Stimulated activated CD4-positive, alpha-beta T cell treated with anti-CD3 and anti-CD28 coated beads, Interleukin-15, amount 100 ng/mL, for 1 hour (primary cell): ENCODE measurements at places on chromosomes 6 and 20.

GRCh38 chr20:57801581-57801980, 91.8 kb upstream of the PMEPA1 start:
- DNase-seq: no peak

DNA sequence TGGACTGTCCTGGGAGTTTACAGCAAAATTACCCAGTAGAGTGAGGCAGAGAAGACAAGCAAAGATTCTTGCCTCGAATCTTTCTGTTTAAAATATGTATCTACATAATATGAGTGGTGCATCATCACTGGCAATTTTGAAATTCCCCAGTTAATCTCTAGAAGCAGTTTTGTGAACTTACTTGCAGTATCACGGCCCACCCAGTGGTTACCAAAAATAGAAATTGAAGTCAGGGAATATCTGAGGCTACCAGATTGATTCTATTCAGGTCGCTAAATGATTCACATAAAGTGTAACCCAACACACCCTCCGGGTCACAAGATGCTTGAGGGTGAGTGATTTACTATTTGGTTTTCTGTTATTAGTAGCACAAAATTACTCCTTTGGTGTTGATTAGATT, 111.9 kb downstream of the PPP1R14C start:
- DNase-seq: no peak

DNA sequence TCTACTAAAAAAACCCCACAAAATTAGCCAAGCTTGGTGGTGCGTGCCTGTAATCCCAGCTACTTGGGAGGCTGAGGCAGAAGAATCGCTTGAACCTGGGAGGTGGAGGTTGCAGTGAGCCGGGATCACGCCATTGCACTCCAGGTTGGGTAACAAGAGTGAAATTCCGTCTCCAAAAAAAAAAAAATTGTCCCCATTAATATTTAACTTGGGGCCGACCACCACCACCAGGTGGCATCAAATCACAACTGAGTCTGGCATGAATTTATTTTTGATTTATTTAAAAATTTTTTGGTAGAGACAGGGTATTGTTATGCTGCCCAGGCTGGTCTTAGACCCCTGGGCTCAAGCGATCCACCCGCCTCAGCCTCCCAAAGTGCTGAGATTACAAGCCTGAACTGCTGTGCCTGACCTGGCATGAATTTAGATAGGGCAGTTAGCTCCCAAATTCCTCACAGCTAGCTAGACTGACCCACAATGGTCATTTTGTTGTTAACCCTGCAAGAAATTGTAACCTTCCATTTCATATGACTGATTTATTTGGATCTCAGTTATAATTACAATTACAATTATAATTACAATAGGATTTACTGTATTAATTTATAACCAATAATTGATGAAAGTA, 17.1 kb upstream of the BEND3 start:
- no peak for DNase-seq

DNA sequence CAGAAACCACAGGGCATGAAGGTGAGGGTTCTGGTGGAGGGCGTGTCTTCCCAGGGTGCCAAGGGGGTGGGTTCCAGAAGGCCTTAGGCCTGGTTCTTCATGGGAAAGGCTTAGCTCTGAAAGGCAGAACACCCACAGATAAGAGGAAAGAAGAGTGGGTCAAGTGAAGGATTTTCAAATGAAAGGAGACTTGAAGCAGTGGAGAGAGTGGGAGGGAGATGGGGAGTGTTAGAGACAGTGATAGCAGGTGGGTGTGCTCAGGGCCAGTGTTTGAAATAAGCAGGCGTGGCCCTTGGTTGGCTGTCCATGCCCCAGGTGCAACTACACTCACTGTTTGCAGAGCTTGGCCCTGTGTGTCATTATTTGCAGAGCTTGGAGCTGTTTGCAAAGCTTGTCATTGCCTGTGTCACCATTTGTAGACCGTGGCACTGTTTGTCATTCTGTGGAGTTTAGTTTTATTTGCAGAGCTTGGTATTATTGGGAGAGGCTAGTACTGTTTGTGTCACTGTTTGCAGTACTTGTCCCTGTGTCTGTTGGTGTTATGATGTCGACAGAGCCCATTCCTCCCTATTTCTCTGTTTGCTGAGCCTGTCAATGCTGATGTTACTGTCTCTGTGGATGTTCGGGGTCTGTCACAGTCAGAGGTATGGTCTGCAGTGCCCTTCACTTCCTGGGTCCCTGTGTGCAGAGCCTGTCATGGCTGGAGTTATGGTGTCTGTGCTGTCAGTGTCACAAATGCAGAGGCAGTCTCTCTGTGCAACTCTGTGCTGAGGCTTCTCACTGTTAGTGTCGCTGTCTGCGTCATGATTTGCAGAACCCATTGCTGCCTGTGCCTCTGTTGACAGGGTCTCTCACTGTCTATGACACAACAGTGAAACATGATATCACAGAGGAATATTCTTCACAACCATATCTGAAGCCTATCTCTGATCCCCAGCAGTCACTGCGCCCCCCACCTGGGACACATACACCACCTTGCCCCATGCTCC, 127.7 kb upstream of the LRFN2 start:
- DNase-seq: no peak

- DNase-seq: no peak
Measured at GRCh38 chr6:120511712-120512111, 822.6 kb downstream of the TBC1D32 start.

GRCh38 chr6:169724494-169725124, at the start of gene PHF10:
Gene PHF10 (minus strand): TSS chr6:169724500. CDS start chr6:169723931, 569 bp downstream.
- DNase-seq: peak; percentile 74

DNA sequence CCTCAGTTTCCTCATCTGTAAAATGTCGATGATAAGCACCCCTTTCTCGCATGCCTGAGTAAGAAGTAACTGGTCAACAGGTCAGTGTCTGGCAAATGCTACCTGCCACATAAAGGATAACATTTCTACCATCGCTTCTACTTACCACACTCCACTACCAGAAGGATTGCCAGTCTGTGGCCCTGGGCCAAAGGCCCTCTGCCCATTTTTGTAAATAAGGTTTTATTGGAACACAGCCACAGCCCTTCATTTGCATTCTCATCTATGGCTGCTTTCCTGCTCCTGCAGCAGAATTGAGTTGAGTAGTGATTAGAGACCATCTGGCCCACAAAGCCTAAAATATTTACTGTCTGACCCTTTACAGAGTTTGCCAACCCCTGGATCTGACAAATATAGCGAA, 121.8 kb downstream of the TOX2 start:
- DNase-seq: no peak

GRCh38 chr6:38033442-38033982, 214.0 kb downstream of the ZFAND3 start:
- no peak for DNase-seq

DNA sequence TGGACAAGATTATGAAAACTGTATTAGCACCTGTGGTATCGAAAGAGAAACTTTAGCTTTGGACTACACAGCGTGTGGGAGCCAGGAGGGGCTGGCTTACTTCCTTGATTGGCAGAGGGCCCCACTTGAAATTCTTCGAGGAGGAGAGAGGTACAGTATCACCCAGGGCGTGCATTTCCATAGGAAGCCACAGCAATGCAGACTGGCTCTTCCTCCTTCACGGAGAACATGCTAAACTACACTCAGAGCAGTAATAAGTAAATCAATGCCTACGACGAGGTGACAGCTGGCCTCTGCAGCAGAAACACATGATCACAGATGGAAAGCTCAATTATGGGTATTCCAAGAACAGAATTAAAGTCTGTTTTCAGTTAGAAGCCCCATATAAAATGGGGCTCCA, 44.2 kb downstream of the MYLK4 start:
- no peak for DNase-seq

GRCh38 chr6:136846046-136846445, 23.7 kb downstream of the PEX7 start:
- no peak for DNase-seq

DNA sequence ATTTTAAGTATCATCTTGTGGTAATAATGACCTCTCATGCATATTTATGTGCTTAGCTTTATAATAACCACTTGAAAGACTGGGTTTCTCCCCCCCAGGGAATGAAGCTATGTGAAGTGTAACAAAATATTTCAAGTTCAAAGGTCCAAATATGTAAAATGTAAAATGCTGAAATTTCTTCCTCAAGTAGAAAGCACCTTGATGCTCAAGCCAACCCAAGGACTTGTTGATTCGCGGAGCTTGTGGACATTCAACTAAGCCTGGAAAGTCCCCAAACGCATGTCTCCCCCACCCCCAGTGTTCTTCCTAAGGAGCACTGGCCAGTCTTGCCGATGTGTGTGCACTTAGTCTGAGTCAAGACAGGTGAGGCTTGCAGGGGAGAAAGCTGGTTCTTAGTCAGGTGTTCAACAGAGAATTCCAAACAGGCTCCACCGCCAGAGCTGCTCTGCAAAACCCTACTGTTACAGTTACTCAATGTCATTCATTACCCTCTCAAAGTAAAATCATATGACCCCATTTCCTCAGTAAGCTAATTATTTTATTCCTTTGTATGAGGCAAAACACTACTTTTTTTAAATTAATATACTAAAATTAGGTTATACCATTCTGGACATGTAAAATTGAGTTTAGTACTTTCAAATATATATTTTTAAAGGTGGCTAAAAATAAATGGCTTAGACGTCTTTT, 46.9 kb upstream of the QKI start:
- no peak for DNase-seq

DNA sequence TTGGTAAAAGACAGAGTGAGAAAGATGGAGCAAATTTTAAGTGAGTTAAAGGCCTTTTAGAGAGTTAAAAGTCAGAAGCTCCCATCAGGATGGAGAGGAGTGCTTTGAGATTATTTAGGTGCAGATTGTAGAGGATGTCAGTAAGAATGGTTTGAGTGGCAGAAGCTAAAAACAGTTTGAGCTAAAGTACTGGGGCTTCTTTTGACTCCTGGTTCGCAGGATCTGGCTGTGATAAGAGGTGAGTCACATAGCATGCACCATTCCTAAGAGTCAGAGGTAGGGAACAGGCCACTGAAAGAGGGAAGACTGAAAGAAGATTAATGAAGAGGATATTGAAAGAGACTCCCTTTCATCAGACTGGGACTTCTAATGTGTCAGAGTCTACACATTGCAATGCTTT, 1047.9 kb upstream of the MAP3K7 start:
- no peak for DNase-seq

DNA sequence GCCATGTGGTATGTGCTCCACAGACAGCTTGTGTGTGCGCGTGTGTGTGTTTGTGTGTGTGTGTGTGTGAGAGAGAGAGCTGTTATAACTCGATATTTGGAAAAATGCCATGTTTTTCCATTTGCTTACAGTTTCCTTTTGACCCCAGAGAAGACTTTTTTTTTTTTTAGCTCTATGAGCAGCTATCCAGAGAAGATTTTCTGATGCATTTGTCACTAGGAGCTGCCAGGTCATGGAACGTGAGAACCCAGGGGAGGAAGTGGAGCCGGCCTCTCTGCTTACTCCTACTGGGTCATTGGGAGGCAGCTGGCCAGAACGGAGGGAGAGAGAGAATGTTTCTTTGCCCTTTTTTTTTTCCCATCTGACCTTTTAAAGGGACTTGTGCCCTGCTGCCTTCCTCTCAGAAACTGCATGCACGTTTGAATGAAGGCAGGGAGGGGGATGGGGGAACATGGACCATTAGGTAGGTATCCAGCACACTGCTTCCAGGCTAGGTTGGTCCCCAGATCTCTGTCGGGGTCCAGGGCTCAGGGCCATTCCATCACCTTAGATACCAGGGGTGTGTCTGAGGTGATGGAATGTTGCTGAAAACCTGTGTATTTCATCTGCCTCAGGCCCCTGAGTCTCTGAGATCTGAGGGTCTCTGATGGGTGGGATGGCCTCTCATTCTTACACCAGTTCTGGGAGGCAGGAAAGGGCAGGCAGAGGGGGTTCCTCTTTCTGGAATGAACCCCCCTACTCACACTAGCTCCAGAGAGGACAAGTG, 11.2 kb upstream of the MRPS18A start:
- no peak for DNase-seq

- DNase-seq: peak; percentile 4
Measured at GRCh38 chr6:136647363-136647852, 97.2 kb upstream of the MAP7 start.

DNA sequence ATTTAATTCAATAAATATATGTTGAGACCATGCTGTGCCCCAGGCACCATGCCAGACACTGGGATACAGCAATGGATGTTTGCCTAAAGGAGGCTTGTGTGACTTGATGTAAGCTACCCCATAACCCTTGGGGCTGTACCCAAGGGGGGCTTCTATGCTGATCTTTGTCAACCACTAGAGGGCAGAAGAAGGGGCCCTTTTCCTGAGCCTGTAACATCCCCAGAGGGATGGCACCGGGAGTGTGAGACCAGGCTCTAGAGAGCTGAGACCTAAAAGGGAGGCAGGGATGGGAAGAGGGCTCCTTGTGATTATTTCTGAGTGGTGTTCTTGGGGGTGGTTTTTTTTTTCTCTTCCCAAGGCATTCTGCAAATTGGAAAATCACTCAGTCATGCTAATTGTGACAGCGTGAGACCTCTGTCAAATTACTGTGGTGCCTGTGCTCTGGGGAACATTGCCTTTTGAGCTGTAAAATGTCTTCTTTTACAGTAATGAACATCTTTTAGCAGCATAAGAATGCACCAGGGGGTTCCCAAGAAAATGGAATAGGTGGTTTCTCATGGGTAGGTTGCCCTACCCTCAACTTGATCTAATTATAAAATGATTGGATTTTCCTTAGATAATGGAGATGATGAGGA, 138.7 kb upstream of the SLC24A3 start:
- no peak for DNase-seq

DNA sequence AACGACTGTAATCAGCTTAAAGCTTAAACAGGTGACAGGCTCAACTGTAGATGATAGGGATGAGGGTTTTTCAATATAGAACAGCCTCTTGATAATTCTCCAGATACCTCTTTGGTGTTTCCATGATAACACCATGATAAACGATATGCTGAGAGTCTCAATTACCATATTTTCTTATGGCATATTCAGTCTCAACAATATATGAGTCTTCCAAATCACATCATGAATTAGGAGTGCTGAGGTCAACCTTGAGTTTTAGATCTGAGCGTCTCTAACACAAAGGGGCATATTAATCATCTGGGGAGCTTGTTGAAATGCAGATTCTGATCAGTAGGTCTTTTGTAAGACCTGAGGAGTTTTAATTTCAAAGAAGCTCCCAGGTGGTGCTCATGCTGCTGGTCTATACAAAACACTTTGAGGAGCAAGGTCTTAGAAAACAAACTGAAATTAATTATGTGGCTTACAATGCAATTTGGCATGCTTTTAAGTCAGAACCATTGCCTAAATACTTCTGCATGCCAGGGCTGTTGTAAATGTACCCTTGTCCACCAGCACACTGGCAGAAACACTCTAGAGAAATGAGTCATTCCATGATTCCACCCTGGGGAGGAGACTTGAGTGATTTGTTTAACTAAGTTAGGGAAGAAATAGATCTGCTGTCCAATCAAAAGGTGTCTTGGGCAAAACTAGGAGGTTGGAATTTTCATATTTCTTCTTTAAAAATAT, 49.6 kb downstream of the PTCHD4 start:
- no peak for DNase-seq
